NCI-H446 treated with DMSO at 0.1 percent for 48 hours (cell line): ENCODE measurements at places on chromosomes 2 and 18.

GRCh38 chr18:63741769-63742168 is 33.4 kb upstream of the SERPINB7 start:
- DNase-seq: no peak

- DNase-seq: no peak
Observed at GRCh38 chr2:68921646-68922045, 31.0 kb downstream of the GKN2 start.

GRCh38 chr2:26877276-26877675 is 29.3 kb downstream of the DPYSL5 start:
- no peak for DNase-seq

- no peak for DNase-seq
Observed at GRCh38 chr2:229087267-229087666, 183.8 kb downstream of the PID1 start.

DNA sequence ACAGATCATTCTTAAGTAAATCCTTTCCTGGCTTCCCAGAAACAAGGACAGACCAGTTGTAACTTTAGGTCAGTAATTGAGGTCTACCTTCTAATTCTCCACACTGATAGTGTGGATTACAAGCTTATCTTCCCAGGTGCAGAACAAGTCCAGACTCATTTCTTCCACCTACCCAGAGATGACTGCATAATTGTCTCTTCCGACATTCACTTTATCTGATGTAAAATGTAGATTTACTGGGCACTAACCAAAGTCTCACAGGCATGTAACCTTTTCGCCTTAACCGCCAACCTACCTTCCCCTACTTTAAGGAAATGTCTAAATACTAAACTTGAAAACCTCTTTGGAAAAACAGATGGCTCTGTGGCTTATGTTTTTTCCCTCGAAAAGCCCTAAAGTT is 96.2 kb downstream of the NCK2 start:
- DNase-seq: no peak

DNA sequence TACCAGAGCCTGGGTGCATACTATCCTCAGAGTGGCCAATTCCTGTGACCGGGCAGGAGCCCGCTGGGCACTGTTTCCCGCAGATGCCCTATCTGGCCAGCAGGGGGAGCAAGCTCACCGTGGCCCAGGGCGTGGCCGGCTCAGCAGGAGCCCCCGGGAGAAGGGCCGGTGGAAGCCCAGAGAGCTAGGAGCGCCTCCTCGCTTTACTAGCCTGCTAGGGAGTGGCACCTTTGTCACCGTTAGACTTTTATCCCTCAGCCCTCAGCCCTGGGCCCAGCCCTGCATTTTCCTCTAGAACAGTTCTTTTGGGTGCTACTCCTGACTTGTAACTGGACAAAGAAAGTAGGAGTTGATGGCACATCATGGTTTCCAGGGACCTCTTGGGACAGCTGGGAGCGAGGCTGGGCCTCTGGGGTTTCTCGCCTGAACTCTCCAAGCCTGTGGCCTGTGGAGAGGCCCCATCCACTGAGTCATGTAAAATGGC is 24.0 kb downstream of the TMEM177 start:
- DNase-seq: no peak

DNA sequence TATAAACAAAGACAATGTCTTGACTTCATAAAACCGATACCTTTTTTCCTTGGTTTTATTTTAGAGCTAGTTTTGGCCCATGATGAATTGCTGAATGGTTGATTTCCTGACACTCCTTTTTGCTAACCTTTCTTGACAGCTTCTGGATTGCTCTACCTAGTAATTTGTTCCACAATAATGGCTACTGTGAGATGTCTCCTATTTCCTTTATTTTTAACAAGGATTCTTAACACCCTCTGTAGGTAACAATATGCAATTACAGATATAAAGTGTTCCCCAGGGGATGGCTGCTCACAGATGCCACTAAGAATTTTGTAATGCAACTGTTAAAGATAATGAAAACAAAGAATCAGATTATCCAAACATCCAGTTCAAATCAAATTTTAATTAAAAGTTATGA is 100.8 kb upstream of the ATP5MC3 start:
- DNase-seq: no peak

- no peak for DNase-seq
Observed at GRCh38 chr2:34241905-34242762, 643.0 kb upstream of the FAM98A start.

DNA sequence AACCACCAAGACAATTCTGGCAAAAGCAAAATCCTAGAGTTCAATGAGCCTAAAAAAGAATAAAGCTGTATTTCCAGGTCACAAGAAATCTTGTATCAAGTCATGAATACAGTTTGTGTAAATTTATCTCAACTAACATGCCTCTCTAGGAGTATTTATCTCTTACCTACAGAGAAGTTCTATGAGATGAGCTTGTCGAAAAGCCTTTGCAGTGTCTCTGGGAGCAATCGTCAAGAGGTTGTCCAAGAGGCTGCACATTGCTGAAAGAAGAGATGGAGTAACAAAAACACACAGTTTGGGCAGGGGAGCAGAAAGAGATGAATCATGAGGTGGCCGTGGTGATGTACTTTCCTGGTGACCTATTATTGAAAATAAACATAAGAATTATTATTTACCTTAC is 112.0 kb upstream of the CD226 start:
- no peak for DNase-seq

- DNase-seq: no peak
Observed at GRCh38 chr2:453132-453531, 165.2 kb upstream of the ALKAL2 start.

- no peak for DNase-seq
Observed at GRCh38 chr18:9808295-9809241, 77.2 kb upstream of the TXNDC2 start.

GRCh38 chr18:22667156-22667555 is 249.4 kb upstream of the CTAGE1 start:
- DNase-seq: no peak

GRCh38 chr18:5286525-5286924 is 9.0 kb downstream of the ZBTB14 start:
- no peak for DNase-seq
